ENCODE measurements at places on chromosomes 3 and 15.

DNA sequence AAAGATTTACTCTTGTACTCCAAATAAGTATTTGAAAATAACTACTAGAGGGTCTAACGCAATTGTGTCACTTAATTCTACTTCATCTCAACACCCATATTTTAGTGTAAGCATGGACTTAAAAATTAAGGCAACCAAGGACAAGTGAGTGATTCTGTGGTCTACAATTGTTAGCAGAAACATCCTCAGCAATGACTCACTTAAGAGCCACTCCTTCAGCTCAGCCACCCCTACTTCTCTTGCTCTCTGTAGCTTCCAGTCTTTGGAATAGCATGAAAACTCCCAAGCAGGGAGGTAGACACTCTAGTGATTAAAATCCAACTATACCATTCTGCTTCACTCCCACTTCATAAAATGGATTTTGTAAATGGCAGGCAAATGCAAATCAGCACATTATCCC lies 116.0 kb upstream of the LRRN1 start:
- no peak for DNase-seq

DNA sequence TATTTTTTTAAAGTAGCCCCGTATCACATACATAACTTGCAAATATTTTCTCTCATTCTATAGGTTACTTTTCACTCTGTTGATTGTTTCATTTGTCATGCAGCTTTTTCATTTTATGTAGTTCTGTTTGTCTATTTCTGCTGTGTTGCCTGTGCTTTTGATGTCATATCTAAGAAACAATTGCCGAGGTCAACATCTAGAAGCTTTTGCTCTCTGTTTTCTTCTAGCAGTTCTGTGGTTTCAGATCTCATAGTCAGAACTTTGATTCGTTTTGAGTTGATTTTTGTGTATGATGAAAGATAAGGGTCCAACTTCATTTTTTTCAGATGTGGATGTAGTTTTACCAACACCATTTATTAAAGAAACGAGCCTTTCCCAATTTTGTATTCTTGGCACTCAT lies 79.5 kb downstream of the CD200 start:
- no peak for DNase-seq

DNA sequence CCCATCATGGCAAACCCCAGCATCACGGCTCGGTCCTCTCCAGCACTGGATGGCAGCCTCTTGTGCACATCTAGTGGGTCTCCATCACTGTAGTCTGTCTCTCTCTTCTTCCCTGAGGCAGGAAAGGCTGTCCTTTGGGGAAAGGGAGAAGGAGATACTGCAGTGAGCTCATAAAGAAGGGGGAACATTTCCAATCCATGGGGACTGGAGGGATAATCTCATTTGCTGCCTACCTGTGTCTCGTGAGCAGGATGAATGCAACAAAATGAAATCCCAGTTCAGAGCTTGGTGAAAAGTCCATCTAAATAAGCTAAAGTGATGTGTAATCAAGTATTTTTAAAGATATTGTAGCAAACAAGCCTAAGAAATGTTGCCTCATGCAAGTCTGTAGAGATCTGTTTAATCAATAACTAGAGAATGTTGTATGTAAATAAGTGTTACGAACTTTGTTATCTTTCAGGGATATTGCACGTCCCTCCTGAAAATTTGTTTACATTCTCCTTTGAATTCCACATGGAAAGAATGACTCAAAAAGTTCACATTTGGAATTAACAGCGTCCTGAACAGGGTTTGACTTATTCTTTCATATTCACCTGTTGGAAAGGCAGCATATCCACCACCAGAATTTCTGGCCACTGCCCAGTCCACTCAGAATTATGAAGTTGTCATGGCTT lies at the start of gene KCNMB3:
Gene KCNMB3 (minus strand): TSS at position 312 of the 674 bp plus-strand sequence. CDS start 124 bp downstream, at position 188.
- DNase-seq, result no peak

DNA sequence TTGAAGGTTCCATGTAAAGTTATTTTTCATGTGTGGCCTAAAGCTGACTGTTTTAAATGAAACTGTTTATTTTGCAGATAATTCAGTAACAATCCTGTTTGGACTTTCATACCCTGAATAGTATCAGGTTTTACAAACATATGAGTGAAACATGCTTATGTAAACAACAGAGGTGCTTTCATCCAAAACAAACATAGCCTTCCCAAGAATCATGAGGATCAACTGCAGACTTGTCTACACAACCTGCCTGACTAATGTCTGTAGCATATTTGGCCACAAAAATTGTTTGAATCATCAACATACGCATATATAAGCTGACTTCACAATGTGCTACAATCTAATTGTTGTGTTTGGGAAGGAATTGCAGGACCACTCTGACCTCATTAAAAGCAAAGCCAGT lies 190.4 kb downstream of the DIPK2A start:
- DNase-seq, result no peak

DNA sequence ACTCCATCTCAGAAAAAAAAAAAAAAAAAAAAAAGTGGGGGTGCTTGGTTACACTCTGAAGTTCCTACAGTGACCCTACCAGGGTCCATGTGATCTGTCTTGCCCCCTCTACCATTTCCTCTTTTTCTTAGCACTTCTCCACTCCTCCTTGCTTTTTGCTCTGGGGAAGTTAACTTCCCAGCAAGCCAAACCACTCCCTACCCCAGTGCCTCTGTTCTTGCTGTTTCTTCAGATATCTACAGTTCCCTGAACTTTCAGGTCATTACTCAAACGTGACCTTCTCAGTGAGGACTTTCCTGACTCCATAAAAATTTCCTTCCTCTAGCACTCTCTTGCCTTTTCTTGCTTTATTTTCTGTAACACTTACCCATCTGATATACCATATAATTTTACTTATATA lies 61.1 kb upstream of the GCNT3 start:
- no peak for DNase-seq

GRCh38 chr3:81974751-81975150 lies 213.3 kb upstream of the GBE1 start:
- no peak for DNase-seq

GRCh38 chr15:65079580-65079979 lies 3.0 kb downstream of the KBTBD13 start:
- no peak for DNase-seq

DNA sequence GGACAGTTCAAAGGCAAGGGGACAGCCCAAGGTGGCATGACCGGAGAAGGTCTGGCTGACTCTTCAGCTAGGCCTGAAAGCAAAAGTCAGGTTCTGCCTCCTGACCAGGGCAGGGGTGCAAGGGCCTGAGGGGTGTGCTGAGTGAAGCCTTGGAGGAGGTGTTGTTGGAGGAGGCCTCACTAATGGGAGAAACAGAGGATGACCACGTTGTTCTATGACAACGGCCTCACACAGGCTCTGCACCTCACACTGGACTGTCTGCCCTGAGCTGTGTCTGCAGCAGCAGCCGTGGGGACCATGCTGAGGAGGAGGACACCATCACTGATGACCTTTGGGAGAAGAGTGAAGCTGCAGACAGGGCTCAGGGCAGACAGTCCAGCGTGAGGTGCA lies 116.9 kb upstream of the ABHD17C start:
- DNase-seq, result no peak

- peak; percentile 25 for DNase-seq
Observed at GRCh38 chr15:89167267-89168176, 53.9 kb downstream of the RLBP1 start.

DNA sequence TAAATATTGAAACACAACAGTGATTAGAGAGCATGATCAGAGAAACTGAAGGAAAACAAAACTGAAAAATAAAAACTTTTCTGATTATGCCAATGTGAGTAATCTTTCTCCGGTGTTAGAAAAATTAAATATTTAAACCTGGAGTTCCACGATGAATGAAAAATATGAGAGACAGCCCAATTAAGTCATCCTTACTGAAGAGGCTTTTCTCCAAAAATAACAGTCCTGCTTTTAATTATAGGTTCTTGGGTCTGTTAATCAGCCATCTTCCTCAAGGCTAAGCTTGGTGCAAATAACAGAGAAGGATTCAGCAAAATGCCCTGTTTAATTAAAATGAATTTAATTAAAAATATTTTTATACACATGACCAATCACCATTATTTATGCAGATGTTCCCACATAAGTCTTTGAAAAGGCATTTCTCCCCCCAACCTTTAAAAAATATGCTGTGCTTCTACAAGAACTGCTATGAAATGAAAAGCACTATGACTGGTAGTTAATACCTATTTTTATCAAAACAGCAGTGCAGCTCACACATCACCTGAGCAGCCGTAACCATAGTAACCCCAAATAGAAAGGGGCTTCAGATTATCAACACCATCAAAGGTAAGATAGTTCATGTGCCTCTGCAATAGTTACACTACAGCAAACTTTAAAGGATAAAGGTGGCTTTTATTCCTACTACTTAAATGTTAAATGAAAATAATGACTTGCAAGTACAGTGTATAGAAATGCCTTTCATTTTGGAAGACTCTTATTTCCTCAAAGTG lies 175.7 kb downstream of the SLC9A9 start:
- DNase-seq, result no peak

DNA sequence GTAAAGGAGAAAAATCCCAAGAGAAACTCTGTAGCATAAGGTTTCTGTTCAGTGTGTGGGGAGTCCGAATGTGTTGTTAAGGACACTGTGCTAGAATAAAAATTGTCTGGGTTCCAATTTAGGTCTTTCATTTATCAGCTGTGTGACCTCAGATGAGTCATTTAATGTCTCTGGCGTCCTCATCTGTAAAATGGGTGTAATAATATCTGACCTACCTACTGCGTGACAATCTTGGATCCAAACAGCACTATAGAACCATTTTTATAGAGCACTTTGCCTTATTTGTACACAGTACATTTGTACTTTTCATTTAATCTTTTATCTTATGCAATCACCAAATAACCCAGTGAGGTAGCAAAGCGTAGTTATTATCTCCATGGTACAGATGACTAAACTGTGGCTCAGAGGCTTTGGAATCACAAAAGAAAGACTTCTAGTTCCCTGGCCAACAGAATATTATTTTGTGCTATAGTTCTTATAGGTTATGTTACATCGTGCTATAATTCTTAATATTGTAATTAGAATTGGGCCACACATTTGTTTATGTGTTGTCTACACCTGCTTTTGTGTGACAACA lies 46.6 kb upstream of the TNIK start:
- DNase-seq, result no peak

- DNase-seq, result no peak
Observed at GRCh38 chr15:67564021-67564967, 21.8 kb downstream of the MAP2K5 start.

GRCh38 chr3:37999836-38000235 lies 9.2 kb downstream of the VILL start:
- no peak for DNase-seq

DNA sequence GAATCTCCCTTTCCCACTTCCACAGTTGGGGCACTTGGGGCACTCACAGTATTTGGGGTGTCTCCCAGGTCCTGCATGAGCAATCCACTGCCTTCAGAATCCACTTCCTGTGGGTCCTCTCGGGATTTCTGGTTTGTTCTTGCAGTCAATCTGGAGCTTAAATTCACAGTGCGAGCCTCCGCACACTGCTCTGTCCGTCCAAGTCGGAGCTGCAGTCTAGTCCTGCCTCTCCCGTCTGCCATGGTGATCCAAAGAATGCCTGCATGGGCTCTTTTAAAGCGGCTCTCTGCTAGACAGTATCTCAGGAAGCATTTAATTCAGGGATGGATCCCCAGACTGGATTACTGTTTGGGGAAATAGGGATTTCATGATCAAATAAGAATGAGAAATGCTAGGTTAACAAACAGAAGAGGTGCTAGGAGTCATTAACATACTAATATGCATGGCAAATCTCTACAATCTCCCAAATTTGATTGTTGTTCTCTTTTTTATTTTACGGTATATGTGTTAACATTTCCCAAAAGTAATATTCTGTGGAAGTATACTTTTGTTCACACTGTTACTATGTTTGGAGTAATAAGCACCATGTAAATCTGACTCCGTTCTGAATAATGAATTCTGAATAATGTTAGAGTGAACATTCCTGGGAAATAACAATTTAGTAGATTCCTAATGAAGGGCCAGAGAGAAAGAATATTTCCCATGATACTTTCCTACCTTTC lies 142.5 kb downstream of the HCN4 start:
- no peak for DNase-seq

- DNase-seq, result no peak
Observed at GRCh38 chr3:116716490-116716889, 6.9 kb downstream of the TUSC7 start.

GRCh38 chr3:161139686-161140085 lies 34.5 kb upstream of the B3GALNT1 start:
- DNase-seq, result no peak

GRCh38 chr3:187504435-187504834 lies 136.2 kb downstream of the RTP4 start:
- no peak for DNase-seq

DNA sequence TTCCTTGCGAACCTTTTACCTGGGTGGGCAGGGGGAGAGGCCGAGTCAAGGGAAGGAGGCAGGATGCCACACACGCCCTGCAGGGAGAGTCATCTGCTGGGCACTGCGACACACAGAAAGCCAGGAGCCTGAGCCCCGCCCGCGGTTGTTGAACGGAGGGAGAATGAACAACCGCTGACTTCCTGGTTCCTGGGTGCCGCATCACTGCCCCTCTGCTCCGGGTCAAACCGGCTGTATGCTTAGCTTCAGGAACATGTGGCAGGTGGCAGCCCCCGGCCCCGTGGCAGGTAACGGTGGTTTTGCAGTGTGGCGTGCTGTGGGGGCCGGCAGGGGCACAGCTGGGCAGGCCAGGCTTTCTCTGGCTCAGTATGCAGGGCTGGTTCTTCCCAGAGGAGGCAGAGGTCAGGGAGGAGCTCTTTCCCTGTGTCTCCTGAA lies 33.4 kb downstream of the APBA2 start:
- no peak for DNase-seq

GRCh38 chr3:59424268-59425010 lies 374.6 kb upstream of the CFAP20DC start:
- no peak for DNase-seq

GRCh38 chr3:37514055-37514665 lies 339.8 kb upstream of the LRRFIP2 start:
- DNase-seq, result no peak

DNA sequence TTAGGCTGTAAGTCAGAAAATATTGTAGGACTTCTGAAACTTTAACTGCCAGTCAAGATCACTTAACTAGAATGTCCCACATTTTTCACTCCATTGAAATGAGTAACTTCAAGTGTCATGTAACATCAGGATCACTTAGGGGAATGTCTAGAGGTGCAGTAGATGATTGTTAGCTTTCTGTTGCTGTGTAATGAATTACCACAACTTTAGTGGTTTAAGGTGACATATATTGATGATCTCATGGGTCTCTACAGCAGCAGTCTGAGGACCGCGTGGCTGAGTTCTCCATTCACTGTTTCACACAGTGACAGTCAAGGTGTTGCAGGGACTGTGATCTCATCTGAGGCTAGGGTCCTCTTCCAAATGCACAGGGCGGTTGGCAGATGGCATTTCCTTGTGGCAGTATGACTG lies 82.7 kb downstream of the SLC25A26 start:
- DNase-seq, result no peak

GRCh38 chr3:61683549-61684236 lies 122.3 kb downstream of the PTPRG start:
- no peak for DNase-seq

DNA sequence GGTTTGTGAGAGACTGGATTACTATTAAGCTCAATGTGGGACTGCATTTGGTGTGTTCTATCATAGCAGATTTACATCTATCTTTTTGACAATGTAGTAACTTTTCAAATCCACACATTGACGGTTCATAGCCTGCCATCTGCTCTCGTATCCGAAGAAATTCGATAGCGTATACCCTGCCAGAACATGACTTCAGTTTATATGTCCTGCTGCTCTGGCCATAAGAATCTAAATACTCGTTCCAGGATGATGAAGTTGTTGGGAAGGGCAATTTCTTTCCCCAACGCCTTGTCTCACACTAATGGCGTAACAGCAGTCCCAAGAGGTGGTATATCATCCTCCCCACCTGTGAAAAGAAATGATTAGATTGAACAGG lies 180.0 kb downstream of the LSAMP start:
- DNase-seq, result no peak

All from type B pancreatic cell (in vitro differentiated cells).